Anterior cingulate cortex (tissue), 58 donors: ENCODE measurements at places on chromosomes 7 and 10.
A peak's percentile ranks its signal among the peaks of the same experiment; 100 is the strongest.

DNA sequence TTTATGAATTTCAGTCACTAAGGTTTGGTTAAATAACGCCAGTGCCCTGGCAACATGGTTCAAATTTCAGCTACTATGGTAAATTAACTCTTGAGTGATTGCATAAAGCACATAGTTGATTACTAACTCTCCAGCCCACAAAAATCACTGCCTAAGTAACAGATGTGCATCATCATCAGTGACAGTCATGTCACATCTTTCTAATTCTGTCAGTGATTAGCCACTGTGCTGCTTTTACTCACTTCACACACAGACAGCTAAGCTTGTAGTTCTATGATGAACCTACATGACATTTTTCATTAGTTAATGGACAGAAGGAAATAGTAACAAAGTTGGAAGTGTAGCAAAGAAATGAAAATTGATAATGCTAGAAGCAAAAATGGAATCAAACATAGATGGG lies 108.9 kb downstream of the DNAH11 start:
- no peak for DNase-seq

- no peak for DNase-seq
Measured at GRCh38 chr7:128910569-128910945, at the start of gene KCP. TSS of gene KCP (minus strand) at chr7:128910709. CDS start at chr7:128910676, 33 bp downstream.

- no peak for DNase-seq
Measured at GRCh38 chr10:62820586-62820985, 4.4 kb upstream of the EGR2 start.

DNA sequence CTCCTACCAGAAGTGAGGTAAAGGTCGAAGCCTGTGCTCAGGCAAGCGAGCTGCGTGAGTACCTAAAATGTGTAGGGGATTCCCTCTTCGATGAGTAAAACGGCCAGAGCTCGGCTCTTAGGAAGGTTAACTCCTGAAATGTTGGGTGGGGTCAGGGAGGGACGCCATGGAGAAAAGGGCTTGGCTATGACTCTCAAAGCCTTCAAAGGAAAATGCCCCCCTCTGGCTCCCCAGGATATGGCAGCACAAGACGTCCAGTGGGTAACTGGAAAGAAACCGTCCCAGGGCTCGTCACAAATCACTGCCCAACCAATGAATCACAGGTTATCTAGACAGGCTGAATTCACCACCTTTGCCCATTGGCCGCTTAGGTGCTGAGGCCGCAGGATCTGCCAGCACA lies 58.0 kb downstream of the CALML3 start:
- DNase-seq = no peak

GRCh38 chr10:8962249-8962648 lies 907.8 kb downstream of the GATA3 start:
- no peak for DNase-seq

GRCh38 chr10:32055478-32056135 lies 618 bp downstream of the KIF5B start:
- peak; percentile 56 for DNase-seq

DNA sequence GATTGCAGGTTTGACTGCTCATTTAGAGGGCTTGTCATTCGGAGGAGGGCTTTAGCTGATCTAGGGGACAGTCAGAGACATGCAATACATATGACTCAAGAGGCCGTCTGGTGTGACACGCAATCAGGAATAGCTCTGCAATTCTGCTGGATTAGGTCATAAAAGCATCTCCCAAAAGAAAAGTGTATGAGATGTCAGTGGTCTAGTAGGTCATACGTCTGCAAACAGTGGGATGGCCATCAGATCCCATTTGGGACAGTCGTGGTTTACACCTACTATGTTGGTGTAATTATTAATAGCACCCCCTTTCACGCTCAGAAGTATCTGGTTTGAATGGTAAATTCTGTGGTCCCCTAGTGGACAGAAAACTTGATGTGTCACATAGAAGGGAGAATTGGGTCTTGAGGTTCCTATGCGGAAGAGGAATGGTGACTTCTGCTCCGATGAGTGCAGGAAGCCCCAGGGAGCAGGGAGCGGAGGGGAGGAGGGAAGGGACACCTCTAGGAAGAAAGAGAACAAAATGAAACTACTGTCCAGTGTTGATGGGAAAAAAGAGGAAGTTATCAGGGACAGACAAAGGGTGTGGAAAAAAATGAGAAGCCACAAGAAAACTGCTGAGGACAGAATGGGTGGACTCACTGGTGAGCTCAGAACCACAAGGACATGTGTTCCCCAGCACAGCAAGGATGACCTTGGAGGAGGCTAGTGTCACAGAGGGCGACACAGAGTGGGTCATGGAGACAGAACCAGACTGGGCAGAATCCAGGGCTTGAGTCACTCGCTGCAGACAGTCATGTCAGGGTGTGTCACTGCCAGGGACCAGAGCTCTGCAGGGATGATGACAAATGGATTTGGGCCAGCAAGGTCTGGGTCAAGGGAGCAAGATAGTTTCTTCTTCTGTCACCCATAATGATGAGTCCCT lies 59.9 kb downstream of the MAP3K8 start:
- no peak for DNase-seq

- DNase-seq = no peak
Measured at GRCh38 chr7:99794585-99795502, 10.9 kb upstream of the CYP3A4 start.

DNA sequence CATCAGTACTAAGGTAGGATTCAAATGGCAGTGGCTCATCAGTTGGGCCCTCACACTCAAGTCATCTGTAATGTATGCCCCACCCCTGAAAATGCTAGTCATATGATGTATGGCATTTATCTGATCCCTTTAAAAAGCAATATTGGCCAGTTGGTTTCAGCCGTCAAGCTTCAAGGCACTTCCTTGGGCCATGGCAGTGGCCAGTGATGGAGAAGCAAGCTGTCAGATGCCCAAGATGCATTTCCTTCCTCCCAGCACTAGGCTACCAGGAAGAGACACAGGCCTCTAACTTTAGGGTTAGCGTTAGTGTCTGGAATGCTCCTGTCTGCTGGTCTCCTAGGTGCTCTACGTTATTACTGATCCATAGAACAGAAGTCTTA lies 64.1 kb downstream of the PIK3AP1 start:
- no peak for DNase-seq

DNA sequence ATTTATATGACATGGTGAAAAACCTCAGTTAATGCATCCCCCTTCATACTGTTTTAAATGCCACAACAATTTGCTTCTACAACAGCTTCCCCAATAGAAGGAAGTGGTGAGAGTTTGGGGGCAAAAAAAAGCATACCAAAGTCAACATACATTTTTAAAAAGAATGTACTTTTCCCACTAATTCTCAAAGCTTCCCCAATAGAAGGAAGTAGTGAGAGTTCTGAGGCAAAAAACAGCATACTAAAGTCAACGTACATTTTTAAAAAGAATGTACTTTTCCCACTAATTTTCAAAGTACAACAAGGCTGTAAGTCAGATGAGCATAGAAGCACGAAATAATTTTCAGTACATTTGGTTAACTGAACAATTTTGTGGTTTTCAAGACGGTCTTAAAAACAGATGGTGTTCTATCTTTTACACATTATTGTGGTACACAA lies 24.0 kb downstream of the WASL start:
- DNase-seq = no peak

GRCh38 chr7:119916501-119916900 lies 356.5 kb upstream of the KCND2 start:
- no peak for DNase-seq

GRCh38 chr7:42605406-42606192 lies 306.3 kb downstream of the C7orf25 start:
- no peak for DNase-seq

- no peak for DNase-seq
Measured at GRCh38 chr7:85176197-85176596, 10.7 kb downstream of the SEMA3D start.

DNA sequence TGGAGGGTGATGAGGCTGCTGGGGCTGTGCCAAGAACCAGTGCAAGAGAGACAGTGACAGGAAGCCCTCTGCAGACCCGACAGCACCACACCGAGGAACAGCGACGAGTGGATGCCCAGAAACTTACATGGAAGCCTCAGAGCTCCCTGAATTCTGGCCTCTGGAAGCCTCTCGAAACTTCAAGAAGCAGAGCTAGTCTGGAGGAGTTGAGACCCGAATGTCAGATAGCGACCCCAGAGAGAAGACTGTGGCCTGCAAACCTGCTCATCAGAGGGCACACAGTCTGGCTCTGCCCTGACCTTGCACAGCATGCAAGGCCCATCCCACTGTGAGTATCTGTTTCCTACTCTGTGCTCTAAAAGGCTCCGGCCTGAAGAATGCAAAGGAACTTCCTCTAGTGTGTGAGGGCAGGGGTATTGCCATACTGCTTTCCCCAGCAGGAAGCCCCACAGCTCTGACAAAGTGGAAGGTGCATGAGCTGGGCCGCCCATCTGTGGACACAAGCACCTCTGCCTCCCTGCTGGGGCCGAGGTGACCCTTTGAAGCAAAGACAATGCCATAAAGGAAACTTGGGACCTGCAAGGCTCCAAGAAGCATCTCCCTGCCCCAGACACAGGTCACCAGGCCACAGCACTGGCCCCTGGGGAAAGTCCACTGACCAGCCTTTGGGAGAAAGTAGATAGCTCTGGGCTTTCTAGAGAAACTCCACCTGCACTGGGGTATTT lies 10.5 kb upstream of the C10orf71 start:
- no peak for DNase-seq

GRCh38 chr10:30986053-30986555 lies 45.6 kb downstream of the ZNF438 start:
- DNase-seq = no peak

DNA sequence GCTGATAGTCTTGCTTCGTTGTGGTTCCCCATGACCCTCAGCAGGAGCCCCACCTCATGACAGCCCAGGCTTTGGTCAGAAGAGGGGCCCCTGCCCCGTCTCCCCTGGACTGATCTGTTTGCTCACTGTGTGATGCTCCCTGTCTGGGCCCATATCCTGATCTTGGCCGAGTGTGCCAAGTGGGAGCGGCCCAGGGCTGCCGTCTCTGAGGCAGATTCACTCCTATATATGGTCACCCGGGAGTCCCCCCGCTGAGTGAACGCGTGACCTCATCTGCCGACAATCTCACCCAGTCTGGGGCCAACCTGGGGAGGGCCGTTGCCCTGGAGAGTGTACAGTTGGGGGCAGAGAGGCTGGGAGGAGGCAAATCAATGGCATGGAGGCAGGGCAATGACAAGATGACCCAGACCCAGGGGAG lies 34.5 kb downstream of the PPIF start:
- DNase-seq = no peak

DNA sequence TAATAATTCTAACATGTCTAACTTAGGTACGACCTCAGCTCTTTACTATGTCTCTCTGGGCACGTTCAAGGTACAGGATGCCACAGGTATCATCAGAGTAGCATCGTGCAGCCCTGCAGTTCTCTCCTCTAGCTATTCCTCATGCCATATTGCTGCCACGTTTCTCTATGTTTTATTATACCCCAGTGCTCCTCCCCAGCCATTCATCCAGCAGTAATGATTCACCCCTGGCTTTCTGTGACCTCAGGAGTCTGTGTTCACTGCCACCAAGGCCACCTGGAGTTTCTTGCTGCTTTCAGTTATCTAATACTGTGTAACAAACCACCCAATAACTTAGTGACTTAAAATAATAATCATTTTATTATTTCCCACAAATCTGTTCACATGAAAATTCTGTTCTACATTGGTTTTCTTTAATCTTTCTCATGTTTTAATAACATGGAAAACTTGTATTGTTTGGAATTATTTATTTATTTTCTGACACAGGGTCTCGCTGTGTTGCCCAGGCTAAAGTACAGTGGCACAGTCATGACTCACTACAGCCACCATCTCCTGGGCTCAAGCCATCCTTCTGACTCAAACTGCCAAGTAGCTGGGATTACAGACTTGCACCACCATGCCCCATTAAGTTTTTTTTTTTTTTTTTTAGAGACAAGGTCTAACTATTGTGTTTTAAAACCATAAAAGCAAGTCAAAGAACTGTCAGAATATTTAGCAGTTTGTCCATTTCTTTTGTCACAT lies 21.8 kb downstream of the REEP3 start:
- no peak for DNase-seq

DNA sequence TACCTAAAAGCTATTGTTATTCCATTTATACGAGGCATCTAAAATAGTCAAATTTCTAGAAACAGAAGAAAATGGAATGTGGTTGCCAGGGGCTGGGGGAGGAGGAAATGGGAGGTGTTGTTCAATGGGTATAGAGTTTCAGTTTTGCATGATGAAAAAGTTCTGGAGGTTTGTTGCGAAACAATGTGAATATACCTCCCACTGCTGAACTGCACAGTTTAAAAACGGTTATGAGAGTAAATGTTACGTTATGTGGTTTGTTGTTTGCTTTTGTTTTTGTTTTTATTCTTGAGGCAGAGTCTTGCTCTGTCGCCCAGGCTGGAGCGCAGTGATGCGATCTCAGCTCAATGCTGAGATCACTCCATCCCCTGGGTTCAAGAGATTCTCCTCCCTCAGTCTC lies 64.9 kb upstream of the NRBF2 start:
- no peak for DNase-seq

GRCh38 chr7:138515001-138515528 lies 55.0 kb downstream of the TRIM24 start:
- DNase-seq = no peak

DNA sequence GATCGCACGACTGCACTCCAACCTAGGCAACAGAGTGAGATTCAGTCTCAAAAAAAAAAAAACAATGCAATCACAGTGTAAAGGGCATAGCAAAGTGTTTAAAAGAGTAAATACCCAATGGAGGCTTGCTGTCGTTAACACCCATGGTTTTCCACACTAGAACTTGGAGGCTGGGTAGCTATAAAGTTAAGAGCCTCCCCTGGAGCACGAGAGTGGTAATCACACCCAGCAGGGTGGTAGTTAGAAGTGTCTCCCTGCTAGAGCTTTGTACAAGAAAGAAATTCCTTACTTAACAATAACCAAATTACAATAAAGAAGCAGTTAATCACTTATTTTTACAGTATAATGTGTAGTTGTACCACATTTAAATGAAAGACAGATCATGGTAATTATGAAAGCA lies 1078.9 kb downstream of the NRG3 start:
- DNase-seq = no peak

GRCh38 chr10:20593649-20594048 lies 303.5 kb downstream of the NEBL start:
- DNase-seq = no peak

- no peak for DNase-seq
Measured at GRCh38 chr7:20730611-20731010, 56.1 kb downstream of the SP8 start.

DNA sequence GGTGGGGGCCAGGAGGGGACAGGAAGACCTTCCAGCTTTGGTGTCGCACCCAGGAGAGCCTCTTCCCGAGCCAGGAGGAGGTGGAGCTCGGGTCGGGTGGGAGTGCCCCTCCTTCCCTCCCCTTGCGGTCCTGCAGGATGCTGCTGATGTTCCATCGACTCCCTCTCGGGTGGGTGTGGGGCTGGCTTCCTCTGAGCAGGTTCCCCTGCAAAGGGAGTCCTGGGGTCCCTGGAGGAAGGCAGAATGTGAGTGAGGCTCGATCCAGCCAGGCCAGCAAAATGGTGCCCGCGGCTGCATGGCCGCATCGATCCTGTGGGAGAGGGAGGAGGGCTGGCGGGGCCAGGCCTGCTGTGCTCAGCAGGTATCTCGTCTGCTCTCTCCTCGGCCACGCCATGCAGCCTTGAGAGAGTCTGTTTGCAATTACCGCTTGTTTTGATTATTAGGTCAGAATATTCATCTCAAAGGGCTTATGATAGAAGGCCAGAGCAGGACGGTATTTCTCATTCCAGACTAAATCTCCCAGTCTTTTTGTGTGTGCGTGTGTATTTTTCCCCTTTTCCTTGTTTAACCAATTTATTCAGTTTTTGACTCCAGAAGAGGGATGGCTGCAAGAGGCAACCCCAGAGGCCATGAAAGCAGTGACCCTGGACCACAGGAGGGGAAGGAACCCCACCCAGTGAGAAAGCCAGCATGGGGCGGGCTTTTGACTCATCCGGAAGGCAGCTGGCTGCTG lies 137.3 kb upstream of the ZMIZ1 start:
- no peak for DNase-seq

GRCh38 chr10:15715619-15716227 lies 4.0 kb downstream of the ITGA8 start:
- DNase-seq = no peak
